ENCODE measurements at places on chromosomes 6 and 20.

- no peak for DNase-seq
These were observed 10.4 kb upstream of the ZNFX1 start for GRCh38 chr20:49288250-49288751.

- no peak for DNase-seq
These were observed 283.7 kb downstream of the SYNE1 start for GRCh38 chr6:152353440-152353839.

DNA sequence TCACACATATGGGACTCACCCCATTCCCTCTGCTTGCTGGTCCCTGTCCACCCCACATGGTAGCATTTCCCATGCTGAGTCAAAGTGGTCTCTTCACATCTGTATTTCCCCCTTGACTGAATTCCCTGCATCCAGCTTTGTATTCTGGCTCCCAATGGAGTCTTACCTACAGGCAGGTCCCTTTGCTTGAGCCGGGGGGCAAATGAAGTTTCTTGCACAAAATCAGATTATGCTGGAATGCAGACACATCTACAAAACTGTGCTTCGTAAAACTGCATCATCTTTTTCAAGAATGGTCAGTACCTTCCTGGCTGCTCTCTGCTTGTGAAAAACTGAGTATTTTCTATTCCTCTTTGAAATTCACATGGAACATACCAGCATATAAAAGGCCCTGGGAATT is 32.1 kb upstream of the BCAS1 start:
- DNase-seq, result no peak

GRCh38 chr6:104506429-104506828 is 353.3 kb downstream of the HACE1 start:
- no peak for DNase-seq

GRCh38 chr20:48212806-48213509 is 427.7 kb upstream of the SULF2 start:
- no peak for DNase-seq

DNA sequence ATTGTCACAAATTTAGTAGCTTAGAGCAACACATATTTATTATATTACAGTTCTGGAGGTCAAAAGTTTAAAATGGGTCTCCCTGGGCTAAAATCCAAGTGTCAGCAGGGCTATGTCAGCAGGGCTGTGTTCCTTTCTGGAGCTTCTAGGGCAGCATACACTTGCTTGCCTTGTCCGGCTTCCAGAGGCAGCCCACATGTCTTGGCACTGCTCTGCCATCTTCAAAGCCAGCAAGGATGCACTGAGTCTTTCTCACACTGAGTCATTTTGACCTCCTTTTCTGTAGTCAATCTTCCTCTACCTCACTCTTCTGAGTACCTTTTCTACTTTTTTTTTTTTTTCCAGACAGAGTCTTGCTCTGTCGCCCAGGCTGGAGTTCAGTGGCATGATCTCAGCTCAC is 39.0 kb downstream of the ADGRF4 start:
- DNase-seq, result no peak

- no peak for DNase-seq
These were observed 164.8 kb downstream of the MRPL14 start for GRCh38 chr6:43962458-43962857.

DNA sequence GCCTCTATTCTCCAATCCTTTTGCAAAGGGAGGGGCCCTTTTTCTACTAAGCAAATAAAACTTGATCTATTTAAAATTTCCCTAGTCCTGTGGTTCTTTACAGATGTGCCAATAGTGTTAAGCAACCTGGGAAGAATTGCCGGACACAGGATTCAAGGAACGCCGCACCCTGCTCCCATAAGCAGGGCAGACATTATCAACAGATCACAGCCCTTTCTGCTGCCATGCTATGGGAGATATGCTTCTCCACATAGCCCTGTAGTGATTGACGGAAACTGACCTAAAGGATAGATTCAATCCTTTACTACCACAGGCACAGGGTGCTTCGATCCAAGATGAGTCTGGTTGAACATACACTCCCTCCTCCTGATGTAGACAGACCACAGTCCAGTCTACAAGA is 118.4 kb upstream of the TRAF3IP2 start:
- no peak for DNase-seq

DNA sequence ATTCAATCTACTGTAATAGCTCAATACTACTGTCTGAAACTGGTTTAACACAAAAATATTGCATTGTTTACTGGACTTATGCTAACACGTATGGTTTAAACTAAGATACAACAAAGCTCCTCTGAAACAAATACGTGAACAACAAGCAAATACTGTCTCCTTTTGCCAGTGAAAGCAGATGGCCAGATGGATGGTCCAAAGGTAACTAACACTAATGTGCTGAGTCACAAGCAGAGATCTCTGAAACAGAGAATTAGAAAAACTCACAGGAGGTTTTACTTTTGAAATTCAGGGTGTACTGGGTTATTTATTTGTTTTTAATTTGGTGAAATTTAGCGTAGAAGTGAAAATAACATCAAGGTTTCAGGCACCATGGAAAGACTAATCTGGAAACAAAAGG is 124.3 kb upstream of the SOX4 start:
- DNase-seq, result no peak

GRCh38 chr6:90818163-90818562 is 231.3 kb upstream of the MAP3K7 start:
- DNase-seq, result no peak

DNA sequence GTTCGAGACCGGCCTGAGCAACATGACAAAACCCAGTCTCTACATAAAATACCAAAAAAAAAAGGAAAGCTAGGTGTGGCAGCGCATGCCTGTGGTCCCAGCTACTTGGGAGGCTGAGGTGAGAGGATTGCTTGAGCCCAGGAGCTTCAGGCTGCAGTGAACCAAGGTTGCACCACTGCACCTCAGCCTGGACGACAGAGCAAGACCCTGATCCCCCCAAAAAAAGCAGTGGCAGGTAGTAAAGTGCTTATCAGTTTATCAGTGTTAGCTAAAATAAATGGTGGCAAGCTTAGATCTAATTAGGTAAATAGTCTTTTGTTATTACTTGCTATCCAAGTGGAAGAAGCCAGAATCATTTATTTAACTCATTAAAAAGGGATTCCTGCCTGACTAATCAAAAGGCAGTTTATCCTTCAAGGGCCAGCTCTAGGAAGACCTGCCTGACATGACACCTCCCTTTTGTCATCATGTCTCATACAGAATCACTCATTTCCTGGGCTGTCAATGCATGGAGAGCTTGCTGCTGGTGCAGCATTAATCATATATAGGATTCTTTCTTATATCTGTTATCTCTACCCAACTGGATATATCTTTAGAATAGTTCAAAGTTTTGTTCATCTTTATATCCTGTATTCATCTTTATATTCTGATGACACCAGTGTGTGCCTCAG is 9.6 kb downstream of the DSTN start:
- no peak for DNase-seq

GRCh38 chr6:14875481-14876063 is 370.3 kb upstream of the JARID2 start:
- DNase-seq, result no peak
